ENCODE measurements at places on chromosomes 11 and 22.

DNA sequence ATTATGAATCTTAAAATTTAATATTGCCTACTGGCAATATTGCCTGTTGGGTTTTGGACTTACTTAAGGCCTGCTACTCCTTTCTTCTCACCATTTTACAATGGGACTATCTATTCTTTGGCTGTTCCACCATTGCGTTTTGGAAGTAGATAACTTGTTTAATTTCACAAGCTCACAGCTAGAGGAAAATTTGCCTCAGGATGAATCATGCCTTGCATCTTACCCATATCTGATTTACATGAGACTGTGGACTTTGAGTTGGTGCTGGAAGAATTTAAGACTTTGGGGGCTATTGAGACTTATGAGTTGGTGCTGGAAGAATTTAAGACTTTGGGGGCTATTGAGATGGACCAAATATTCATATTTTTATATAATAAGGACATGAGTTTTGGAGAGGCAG lies 662.6 kb downstream of the METTL15 start:
- no peak for DNase-seq

DNA sequence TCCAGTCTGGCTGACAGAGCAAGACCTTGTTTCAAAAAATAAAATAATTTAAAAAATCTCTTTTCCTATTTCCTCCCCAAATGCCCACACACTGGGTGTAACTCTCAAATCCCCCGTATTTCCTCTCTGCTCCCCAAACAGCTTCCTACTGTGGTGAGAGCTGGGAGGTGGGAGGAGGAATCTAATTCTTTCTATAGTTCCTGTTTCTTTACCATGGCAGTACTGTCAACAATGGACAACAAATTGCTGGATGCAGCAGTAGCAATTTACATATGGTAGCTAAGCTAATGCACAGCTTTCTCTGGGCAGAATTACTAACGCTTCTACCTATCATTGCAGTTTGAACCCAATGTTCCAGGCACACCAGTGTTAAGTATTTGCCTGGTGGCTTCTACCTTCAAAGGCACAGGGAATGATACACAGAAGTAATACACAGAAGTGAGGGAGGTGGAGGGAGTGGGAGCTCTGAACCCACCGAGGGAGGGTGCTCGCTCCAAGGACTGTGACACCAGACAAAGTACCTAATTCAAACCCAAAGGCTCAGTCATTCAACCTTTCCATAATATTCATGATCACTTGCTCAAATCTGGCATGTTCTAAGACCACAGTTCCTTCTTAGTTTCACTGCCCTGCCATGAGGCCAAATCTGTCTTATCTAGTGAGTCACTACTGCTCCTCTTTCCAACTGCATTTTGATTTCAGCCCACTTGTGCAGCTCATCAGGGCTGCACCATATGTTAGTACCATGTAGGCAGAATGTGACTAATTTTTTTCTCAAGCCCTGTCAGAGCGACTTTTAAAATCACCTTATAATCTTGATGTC lies 37.9 kb downstream of the CELF1 start:
- no peak for DNase-seq

DNA sequence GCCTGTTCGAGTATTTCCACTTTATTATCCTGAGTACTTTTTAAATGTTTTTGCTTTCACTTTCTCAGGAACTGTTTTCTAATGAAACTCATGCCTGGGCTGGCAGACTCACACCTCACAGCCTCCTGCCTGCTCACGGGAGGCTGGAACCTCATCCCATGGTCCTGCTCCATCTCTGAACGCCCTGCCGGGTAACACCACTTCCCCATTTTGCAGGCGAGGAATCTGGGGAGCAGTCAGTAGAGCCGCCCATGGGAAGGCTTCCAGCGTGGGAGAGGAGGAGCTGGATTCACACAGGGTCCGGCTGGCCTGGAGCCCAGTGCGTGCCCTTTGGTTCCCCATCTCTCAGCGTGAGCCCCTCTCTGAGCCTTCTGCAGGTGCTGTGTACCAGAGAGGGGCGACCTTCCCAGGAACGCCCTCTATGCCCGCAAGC lies 53.6 kb downstream of the SCUBE1 start:
- DNase-seq, result no peak

- no peak for DNase-seq
These were observed 76.7 kb downstream of the PISD start for GRCh38 chr22:31585161-31585859.

GRCh38 chr22:46150034-46150654 lies at the start of gene PPARA:
TSS of gene PPARA (plus strand) at chr22:46150526. CDS start at chr22:46198384, 47,858 bp downstream.
- DNase-seq, result peak; percentile 68

GRCh38 chr11:27875831-27876775 lies 175.8 kb upstream of the BDNF start:
- no peak for DNase-seq

GRCh38 chr22:24937114-24937513 lies 9.4 kb downstream of the LHFPL7 start:
- DNase-seq, result no peak

DNA sequence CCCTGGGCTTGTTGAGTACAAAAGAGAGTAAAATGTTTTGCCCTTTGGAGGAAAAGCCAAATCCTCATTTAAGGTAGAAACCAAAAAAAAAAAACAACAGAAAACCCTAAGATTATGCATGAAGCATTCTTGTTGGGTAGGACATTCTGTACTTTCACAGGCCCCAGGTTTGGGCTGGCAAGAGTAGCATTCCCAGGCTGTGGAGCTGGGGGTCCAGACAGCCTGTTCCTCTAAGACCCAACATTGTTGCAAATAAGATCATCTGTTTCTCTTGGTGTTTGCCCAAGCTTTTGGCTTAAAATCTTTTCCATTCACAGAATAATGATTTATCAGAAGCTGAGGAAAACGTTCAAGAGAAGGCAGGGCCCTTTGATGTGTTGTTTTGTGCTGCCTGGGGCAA lies 123.8 kb downstream of the MICAL2 start:
- DNase-seq, result no peak

GRCh38 chr22:18997925-18998315 lies 61.8 kb upstream of the PRODH start:
- no peak for DNase-seq

DNA sequence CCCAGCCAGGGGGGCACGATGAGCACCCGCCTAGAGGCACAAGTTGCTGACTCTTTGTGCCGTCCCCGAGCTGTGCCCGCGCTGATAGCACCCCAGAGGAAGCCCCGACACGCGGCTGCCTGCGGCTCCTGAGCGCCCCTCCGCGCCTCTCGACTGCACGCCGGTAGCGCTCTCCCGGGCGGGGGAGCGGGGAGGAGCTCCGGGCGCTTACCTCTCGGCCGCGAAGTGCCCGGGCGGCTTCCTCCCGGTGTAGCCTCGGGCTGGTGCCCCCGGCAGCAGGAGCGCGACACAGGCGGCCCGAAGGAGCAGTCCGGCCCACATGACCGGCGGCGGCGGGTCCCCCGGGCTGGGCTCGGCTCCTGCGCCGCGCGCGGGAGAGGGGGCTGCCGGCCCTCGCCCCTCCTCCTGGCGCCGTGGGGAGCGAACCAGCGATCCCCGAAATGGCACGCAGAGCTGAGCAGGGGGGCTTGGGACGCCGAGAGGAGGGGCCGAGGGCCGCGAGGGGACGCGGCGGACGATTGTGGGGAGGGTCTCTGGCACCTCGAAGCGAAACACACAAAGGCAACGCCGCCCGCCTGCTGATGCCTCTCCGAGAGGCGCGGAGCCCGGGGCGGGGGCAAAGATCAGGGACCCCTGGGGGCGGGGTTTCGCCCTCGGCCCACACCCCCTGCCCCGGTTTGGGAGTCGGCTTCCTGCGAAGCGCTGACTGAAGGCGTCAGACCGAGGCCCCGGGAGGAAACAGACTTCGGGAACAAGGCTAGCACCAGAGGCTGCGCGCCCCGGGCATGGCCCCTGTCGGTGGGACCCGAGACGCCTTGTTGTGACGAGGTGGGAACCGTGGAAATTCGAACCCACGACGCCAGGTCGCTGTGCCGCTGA lies at the start of gene VWCE:
Gene VWCE (minus strand): TSS at position 600 of the 879 bp plus-strand sequence. CDS start 279 bp downstream, at position 321.
- DNase-seq, result peak; percentile 40

All from stimulated activated CD8-positive, alpha-beta memory T cell treated with anti-CD3 and anti-CD28 coated beads, Interleukin-7, amount 100 ng/mL, for 24 hours (primary cell).